Gastrocnemius medialis (tissue), 4 donors: ENCODE measurements at places on chromosomes 2 and 18.

DNA sequence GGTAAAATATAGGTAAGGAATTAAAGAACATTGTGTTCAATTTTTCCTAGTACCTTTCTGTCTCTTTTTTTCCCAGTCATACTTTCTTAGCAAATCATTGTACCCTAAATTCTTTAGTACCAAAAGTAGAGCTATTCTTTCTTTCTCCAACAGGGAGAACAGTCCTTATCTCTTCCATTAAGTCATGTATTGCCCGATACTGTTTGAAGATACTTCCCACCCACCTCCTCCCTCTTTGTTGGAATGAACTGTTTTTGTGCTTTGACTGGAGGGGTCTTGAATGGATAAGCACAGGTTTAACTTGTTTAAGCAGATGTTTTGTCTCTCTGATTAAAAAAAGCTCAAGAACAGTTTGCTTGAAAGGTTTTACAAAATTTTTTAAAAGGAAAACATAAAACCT is 41.3 kb downstream of the RAB10 start:
- DNase-seq, result no peak

DNA sequence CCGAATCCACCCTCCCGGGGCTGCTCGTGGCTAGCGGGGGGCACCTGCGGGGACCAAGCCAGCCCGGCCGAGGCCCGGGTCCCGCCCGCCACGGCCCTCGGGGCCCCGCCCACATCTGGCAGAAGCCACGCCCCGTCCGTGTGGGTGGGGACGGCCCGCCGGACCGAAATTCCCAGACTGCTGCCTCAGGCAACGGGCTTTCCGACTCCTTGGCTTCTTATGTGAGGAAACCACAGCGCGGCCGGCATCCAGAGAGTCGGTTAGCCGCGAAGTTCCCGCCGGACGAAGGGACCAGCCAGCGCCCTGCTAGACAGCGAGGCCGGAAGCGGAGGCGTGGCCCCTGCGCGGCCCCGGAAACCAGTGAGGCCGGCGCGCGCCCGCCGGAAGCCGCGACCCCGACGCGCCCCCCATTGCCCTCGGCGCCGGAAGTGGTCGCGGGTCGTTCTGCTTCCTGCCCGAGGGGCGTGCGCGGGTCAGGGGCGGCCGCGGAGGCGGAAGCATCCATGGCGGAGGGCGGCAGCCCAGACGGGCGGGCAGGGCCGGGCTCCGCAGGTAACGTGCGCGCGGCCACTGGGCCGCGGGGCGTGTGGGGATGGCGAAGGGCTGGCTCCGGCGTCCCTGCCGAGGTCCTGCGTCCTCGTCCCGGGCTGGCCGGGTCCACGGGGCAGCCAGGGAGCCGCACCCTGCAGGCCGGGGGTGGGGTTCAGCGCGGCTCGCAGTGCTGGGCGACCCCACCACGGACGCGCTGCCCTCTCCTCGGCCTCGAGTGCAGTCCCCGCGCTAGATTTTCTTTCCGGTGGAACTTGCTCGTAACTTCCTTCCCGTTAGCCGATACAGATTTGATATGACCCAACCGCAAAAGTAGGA is at the start of gene ASB1:
ASB1 (plus strand) TSS at position 360 of the 867 bp plus-strand sequence; CDS start at position 504, 144 bp downstream.
- DNase-seq, result peak; percentile 26

DNA sequence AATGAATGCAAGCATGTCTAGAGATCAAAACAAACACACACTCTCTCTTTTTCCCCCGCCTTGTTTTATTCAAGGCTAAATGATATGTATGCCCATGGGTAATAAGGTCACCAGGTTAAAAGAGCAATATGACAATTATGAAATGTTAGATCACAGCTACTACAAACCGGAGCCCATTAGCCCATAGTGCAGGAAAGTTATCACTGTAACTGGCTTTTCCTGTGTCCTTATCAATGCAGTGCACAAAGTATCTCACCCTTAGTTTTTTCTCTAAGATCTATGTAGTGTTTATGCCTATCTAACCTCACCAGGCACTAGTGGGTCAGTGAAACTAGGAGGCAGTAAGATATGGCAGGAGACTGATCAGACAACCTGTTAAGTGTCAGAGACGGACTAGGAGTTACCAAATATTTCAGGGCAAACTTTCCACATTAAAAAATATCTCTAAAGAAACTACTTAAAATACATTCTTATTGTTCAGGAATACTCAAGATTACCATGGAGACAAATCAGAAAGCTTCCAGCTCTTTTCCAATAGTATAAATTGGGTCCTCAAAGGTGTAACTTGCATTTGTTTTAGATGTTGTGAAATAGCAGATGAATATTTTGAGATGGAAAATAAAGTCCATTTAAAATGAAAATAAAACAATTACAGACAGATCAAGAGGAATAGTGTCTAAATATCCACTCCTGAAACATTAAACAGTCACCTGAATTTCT is 282.2 kb downstream of the EXOC6B start:
- DNase-seq, result no peak

GRCh38 chr18:37012452-37012851 is 183.5 kb downstream of the KIAA1328 start:
- DNase-seq, result no peak

GRCh38 chr2:198316852-198317396 is 512.5 kb downstream of the PLCL1 start:
- no peak for DNase-seq

DNA sequence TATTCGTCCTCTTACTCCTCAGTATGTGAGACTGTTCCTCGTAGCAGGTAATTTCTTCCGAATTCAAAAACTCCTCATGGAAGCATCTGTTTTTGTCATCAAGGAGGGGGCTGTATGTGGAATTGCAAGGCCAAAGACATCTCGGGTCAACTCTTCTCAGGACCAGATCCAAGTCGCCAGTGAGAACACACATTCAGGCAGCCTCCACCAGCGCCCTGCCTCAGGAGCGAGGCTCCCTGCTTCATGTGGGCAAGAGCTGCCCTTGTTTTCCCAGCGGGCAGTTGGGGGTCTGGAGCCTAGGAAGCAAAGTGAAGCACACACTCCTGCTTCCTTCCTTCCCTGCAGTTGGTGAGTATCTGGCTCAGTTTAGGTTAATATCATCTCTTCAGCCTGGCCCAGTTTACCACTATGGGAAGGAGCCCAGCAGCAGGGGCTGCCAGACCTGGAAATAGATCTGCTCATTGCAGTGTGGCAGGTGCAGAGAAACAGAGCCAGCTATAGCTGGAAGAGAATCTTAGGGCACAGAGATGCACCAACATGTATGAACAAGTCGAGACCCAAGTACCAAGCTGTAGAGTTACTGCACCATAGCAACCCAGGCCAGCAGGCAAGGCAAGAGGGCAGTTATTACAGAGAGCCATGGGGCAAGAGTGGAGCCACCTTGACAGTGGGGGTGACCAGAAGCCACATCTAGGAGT is 25.3 kb downstream of the TMEM127 start:
- peak; percentile 86 for DNase-seq

- no peak for DNase-seq
Observed at GRCh38 chr2:72154386-72154975, 6.8 kb upstream of the CYP26B1 start.

GRCh38 chr2:172462849-172463381 is 35.5 kb downstream of the ITGA6 start:
- DNase-seq, result no peak

DNA sequence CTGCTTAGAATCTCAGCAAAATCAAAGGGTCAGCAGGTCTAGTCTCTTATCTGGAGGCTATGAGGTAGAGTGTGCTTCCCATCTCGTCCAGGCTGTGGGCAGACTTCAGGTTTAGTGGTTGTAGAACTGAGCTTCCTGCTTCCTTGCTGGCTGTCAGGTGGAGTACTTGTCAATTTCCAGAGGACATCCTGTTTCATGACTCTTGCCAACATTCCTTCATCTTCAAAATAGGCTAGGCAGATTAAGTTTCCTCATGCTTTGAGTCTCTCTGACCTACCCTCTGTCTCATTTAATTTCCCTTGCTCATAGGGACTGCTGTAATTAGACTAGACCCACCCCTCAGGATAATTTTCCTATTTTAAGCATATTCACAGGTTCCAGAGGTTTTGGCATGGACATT is 562.6 kb downstream of the SPAG16 start:
- DNase-seq, result peak; percentile 61

DNA sequence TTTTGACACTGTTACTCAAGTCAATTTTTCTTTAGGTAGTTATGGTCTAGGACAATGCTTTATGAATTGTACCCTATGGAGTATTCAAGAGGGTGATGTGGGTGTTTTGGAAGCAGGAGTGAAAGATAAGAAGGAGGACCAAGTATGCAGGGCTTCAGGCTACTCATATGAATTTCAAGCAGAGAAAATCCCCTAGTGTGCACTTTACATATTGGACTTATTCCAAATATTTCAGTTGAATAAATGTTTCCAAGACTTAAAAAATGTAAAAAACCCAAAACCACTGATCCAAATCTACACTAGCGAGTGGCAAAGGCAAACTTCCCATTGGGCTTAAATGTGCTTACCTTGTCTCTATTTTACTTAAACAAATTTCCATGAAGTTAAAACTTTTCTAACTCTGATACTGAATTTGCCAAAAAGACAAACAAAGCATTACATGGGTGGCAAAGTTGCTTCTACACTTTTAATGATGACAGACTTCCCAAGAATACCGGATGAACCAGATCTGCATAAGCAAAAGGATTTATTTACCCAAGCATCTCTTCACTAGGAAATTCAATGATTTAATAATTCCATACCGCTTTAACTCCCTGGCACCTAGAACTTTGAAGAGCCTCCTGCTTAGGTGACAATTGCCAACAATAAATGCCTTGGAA is 1233.5 kb upstream of the NXPH2 start:
- DNase-seq, result no peak

- DNase-seq, result no peak
Observed at GRCh38 chr2:182553483-182553882, 126.6 kb upstream of the PDE1A start.

GRCh38 chr2:211745295-211746097 is 793.1 kb downstream of the ERBB4 start:
- DNase-seq, result peak; percentile 31

DNA sequence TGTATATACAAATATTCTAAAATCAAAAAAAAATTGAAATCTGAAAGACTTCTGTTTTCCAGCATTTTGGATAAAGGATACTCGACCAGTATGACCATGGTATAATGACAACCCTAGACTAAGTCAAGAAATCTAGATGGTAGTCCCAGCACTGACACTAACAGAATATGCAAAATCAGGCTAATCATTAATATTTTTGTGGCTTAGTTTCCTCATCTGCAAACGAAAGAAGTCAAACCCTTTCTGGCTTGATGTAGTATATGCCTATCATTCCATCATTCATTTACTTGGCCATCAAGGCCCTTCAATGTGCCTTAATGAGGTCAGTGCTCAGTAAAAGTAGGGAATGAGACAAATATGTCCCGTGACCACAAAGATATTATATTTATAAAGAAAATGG is 83.5 kb downstream of the NCKAP5 start:
- no peak for DNase-seq

DNA sequence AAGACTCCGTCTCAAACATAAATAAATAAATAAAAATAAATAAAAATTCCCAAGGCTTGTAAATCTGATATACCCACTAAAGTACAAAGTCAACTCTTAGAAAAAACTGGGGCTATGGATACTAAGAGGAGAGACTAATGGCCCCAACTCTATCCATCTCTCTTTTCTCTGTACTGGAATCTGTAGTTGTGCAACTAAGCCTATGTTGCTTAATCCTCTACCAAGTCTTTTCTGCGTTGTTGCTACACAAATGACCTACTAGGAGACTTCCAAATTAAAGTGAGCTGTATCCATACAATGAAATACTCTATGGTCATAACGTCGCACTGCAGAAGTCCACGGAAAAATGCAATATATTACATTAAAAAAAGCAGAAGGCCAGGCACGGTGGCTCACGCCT is 8.1 kb downstream of the MRPS5 start:
- DNase-seq, result no peak
